Activated T-helper 2 cell treated with anti-CD3 and anti-CD28 coated beads, Interferon-gamma antibody, Interleukin-2, Interleukin-4, amounts not matched to agents 10 μg/mL and 5 μg/mL and 100 μg/mL, durations not matched to agents 14 hours and 24 hours and 36 hours (primary cell): ENCODE measurements at places on chromosomes 16 and 17.

DNA sequence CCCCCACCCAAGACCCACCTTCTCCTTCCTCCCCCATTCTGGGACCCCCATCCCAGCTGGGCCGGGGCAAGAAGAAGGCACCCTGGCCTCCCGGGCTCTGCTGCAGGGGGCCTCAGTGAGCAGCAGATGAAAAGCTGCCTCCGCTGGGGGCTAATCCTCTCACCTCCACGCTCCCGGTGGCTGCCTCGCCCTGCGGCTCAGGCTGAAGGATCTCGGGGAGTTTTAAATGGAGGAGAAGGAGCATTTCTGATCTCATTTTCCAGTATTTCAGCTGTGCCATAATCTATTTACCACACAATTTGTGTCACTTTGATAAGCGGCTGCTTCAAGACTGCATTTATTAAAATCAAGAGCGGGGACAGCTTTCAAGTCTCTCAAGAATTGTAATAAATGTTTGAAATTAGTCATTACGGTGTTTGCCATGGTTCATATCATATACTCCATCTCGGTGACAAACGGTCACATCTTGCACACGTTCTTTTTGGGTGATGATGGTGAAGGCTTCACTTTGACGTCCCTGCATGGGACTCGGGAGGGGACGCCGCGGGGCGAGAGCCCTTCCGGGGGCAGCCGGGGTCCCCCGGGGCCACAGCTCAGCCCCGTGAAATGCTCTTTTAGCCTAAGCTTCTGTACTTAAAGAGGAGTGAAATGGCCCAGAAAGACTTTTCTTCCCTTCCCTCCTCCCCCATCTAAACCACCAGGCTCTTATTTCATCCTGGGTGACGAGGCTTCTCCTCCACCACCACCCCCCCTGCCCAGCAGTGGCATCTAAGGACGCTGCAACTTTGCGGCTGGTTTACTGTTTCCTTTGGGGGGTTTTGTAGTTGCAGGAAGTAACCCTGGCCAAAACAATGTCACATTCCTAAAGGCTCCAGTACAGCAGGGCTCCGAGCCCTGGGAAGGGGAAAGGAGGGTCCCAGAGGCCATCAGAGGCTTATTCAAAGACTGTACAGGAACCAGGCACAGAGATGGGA is 313.1 kb upstream of the TNRC6C start:
- peak; percentile 71 for DNase-seq

GRCh38 chr17:39402890-39403605 is 1.6 kb upstream of the FBXL20 start:
- no peak for DNase-seq

- DNase-seq: no peak
These were observed 32.5 kb downstream of the ASIC2 start for GRCh38 chr17:33260638-33261037.

- no peak for DNase-seq
These were observed 162.2 kb upstream of the TNRC6C start for GRCh38 chr17:77796176-77796860.
